ENCODE measurements at places on chromosomes 11 and 22.

- peak; percentile 25 for DNase-seq
Observed at GRCh38 chr11:2693271-2694261, 6.2 kb downstream of the KCNQ1OT1 start.

DNA sequence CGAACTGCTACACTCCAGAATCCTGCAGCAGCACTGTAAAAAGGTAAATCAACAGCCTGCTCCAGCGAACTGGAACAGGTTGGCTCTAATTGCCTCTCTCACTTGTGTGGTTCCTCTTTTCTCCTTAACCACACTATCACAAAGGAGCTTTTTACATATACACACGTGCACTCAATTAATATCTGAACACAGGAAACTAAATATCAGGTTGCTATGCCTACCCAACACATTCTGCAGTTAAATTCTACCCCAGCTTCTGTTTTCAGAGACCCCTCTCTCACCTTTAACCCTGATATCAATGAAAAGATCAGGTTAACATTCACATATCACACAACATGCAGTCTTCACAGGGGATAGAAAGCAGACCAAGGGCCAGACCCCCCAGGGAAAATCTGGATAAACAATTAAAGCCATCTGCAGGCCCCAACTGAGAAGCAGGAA, 11.0 kb downstream of the RBFOX2 start:
- no peak for DNase-seq

DNA sequence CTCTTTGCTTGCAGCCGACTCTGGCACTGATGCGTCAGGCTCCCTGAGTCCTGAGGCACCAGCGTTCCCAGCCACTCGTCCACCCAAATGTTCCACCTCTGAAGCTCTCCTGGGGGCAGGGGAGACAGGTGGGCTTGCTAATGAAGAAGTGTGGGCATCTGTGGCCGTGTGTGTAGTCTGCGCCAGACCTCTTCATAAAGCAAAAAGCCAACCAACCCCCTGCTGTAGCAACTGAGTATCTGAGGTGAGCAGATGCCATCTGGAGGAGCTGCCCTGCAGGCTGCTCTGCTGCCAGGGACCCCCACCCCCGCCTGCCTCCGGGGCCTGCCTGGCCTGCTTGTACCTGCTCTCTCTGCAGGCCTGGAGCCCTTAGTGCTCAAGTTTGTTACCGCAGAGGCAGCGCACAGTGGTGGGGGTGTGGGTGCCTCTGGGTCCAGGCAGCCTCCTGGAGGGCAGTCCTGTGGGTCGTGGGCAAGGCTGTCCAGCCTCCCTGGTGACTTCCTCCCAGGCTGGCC, 272.5 kb downstream of the TBC1D22A start:
- no peak for DNase-seq

- peak; percentile 49 for DNase-seq
Observed at GRCh38 chr11:66268952-66269905, 790 bp downstream of the RAB1B start.

DNA sequence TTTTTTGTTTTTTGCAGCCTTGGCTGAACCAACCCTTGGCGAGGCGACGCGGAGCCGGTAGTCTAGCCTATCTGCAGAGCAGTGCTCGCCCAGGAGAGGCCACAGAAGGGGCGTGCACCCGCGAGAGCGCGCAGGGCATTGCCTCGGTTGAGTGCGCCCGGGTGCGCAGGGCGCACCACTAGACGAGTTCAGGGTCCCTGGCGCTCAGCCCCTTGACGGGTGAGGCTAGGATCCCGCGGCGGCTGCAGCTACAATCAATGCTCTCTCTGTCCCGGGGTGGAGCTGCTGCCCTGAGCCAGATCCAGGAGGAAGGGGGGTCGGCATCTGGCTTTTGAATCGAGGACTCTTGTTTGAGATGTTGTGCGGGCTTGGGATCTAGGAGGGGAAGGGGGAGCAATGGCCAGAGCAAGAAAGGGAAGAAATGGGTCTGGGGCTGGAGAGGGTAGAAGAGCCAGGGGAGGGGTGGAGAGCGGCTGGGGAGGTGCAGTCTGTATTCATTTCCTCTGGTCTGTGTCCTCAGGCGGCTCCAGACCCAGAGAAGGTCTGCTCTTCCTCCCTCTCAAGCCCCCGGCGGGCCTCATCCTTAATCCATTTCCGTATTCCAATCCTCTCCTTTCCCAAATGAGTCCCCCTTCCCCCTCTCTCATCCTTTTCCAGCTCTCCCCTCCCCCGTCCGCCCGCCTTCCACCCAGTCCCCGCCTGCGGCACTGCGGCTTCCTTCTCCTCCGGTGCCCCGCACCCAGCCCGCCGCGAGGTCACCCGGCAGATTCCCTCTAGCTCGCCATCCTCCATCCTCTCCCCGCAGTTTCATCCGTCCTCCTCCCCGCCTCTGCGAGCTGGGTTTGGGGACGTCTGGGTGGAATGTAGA, 797 bp downstream of the THY1 start:
- peak; percentile 79 for DNase-seq

DNA sequence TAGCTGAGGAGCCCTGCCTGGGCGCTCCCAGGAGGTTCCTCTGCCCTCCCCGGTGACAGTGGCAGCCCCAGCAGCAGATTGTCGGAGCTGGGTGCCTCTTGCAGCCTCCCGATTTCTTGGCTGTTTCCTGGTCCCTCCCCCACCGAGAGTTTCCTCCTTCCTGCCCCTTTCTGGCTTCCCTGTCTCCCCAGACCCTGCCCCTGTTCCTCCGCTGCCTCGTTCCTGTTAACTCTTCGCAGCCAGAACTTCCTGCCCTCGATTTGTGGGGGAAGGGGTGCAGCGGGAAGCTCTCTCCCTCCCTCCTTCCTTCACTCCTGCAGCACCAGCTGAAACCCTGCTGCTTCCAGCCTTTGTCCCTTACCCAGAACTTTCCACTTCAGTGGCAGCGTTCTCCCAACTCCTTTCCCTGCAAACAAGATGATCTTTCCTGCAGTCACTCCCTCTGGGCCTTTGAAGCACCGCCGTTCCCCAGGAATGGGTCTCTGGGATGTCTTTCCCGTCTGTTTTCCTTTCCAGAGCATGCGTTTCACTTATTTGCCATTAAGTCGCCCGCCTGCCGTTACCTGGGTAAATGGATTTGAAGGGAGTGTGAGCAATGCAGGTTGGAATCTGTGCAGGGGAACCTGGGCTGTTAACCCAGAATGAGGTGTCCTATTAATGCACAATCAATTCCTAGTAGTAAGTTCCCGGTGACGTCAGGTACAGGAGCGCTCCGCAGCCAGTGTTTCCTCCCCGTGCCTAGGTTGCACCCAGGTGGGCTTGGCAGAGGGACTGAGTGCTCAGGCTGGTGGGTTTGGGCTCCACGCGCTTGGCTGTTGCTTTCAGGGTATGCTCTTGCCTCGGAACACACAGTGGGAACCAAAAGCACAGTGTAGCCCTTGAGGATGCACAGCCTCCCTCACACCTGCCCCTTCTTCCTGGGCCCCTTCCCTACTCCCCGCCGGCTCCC, 4.3 kb downstream of the GRK2 start:
- peak; percentile 77 for DNase-seq

DNA sequence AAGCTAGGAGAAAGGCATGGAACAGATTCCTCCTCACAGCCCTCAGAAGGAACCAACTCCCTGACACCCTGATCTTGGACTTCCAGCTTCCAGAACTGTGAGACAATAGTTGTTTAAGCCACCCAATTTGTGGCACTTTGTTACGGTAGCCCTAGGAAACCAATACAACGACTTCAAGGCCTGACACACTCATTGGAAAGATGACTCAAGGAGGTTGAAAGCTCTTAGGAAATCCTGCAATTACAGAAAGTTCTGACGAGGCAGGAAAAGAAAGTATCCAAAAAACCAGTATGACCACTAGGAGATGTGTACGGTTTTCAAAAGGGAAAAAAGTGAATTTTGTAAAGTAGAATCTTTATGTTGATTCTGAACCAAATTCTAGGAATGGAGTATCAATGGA, 161.4 kb downstream of the SWAP70 start:
- DNase-seq: no peak

- DNase-seq: no peak
Observed at GRCh38 chr22:27309697-27310096, 491.9 kb downstream of the MN1 start.

DNA sequence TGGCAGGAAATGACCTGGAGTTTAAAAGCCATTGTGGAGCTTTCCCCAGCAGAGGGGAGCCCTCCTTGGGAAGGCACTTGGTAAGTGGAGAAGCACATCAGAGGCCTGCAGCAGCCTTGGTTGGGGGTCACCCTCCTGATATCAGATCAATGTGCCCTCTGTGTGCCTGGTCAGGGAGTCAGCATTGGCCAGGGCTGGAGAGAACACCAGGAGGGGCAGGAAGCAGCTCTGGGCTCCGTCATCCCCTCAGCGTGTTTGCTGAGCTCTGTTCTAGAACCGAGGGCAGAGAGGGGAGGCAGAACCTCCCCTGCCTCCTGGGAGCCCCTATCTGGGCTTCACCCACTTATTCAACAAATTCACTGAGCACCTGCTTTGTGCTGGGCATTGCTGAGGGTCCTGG, 846.0 kb downstream of the TBC1D22A start:
- DNase-seq: no peak

- DNase-seq: no peak
Observed at GRCh38 chr11:95725196-95725595, 64.4 kb downstream of the FAM76B start.

DNA sequence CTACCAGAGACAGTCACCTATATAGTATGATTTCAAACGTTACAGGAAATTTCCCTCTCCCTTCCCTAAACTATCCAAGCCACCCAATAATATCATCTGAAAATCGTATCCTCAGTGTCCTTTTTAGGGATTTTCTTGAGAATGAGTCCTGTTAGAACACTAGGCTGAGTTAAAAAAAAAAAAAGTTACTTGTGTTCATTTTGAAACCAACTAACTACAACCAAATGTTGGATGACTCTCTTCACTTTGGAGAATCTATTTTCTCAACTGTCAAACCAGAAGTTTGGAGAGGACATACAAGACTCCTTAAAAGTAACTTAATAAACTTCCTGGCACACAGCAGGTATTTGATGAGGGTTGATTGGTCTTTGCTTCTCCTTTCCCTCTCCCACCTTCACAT, 183.2 kb upstream of the SESN3 start:
- DNase-seq: no peak

GRCh38 chr11:131246156-131246555, 124.3 kb upstream of the NTM start:
- no peak for DNase-seq

DNA sequence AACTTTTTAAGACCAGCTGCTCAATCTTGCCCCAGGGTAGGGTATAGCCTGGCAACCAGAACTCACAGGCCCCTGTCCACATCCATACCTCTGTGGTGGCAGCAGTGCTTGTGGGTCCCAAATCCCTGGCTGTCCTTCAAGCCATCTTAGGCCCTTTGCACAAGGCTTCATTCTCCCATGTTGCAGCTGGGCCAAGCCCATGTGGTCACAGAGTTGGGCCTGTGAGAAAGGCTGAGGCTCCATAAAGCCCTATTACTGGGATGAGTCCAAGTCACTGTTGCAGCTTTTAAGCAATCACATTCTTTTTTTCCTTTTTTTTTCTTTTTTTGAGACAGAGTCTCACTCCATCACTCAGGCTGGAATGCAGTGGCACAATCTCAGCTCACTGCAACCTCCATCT, 47.9 kb upstream of the SLC25A1 start:
- no peak for DNase-seq

DNA sequence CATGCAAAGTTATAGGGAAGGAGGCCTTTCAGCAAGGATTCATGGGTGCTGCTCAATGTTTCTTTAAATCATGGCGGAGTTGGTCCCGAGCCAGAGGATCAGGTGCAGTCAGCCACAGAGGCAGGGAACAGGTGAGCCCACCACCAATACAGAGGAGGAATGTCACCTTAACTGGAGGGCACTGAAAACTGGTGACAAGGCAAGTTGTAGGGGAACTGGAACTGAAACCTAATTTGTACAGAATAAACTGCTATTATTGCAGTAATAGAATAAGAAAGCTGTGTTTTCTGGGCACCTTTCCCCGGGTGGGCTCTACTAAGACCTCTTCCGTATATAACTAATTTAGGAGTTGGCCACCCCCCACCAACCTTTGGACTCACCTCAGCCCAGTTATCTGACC, 296.0 kb upstream of the NARS2 start:
- no peak for DNase-seq

GRCh38 chr11:76263657-76264056, 57.4 kb upstream of the WNT11 start:
- no peak for DNase-seq

DNA sequence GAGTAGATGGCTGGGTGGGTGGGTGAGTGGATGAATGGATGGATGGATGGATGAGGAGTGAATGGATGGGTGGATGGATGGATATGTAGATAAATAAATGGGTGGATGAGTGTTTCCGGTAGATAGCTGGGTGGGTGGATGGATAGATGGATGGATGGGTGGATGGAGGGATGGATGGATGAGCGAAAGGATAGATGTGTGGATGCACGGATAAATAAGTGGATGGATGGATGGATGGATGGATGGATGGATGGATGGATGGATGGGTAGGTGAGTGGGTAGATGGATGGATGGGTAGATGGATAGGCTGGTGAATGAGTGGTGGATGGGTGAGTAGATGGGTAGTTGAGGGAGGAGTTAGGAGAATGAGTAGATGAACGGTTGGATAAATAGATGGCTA, 349.3 kb downstream of the MN1 start:
- DNase-seq: no peak

DNA sequence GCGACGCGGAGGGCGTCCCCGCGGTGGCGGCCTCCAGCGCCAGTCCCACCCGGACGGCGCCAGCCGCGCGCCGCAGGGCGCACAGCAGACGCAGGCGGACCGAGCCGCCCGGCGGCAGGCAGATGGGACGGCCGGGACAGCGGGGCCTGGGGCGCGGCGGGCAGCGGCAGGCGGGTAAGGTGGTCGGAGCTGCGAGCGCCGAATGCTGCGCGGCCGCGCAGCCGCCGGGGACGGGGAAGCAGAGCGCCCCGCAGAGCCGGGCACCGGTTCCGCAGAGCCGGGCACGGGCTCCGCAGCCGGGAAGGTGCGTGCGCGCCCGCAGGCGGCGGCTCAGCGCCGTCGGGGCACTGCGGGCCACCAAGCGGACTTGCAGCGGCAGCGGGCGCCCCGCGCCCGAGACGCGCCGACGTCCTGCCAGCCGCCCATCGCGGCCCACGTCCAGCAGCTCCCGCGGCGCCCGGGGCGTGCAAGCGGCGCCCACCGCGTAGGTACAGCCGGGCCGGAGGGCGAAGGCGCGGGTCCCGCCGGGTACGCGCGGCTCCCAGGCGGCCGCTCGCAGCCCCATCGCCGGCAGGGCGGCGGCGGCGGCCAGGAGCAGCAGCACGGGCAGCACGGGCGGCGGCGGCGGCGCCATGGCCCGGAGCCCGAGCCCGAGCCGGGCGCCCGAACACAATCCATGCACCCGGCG, 739 bp downstream of the CELSR1 start:
- DNase-seq: no peak

GRCh38 chr11:119739975-119740374, 11.0 kb upstream of the NECTIN1 start:
- no peak for DNase-seq

- DNase-seq: peak; percentile 90
Observed at GRCh38 chr11:18720808-18721560, 5.0 kb downstream of the IGSF22 start.

DNA sequence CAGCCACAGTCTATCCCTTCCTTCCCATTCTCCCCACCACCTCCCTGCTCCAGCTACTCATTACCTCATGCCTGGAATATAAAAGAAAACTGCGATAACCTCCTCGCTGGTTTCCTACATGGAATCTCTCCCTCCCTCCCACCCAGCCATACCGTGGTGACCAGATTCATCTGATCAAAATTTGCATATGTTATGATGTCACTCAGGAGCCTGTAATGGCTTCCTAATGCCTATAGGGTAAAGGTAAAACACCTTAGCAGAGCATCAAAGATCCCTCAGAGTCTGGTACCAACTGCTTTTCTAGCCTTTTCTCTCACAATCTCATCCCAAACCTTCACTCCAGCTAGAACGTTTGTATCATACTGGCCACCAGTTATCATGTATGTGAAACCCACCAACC, 19.6 kb downstream of the RTN4RL2 start:
- no peak for DNase-seq

Data from right hindlimb (tissue), 1 donor.